ENCODE measurements at places on chromosomes 1 and 21.

- DNase-seq, result no peak
Measured at GRCh38 chr1:45079533-45079932, 67.5 kb downstream of the UROD start.

- peak; percentile 14 for DNase-seq
Measured at GRCh38 chr21:34029743-34030528, 43.4 kb upstream of the MRPS6 start.

GRCh38 chr1:64090436-64090835, 113.0 kb upstream of the UBE2U start:
- DNase-seq, result no peak

DNA sequence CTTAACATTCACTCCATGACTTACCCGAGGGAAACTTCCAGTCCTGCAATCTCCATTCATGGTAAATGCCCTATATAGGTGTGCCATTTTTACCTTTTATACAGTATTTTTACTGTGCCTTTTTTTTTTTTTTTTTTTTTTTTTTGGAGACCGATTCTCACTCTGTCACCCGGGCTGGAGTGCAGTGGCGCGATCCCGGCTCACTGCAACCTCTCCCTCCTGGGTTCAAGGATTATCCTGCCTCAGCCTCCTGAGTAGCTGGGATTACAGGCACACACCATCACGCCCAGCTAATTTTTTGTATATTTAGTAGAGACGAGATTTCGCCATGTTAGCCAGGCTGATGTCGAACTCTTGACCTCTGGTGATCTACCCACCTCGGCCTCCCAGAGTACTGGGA, 124.4 kb upstream of the PLPPR4 start:
- no peak for DNase-seq

DNA sequence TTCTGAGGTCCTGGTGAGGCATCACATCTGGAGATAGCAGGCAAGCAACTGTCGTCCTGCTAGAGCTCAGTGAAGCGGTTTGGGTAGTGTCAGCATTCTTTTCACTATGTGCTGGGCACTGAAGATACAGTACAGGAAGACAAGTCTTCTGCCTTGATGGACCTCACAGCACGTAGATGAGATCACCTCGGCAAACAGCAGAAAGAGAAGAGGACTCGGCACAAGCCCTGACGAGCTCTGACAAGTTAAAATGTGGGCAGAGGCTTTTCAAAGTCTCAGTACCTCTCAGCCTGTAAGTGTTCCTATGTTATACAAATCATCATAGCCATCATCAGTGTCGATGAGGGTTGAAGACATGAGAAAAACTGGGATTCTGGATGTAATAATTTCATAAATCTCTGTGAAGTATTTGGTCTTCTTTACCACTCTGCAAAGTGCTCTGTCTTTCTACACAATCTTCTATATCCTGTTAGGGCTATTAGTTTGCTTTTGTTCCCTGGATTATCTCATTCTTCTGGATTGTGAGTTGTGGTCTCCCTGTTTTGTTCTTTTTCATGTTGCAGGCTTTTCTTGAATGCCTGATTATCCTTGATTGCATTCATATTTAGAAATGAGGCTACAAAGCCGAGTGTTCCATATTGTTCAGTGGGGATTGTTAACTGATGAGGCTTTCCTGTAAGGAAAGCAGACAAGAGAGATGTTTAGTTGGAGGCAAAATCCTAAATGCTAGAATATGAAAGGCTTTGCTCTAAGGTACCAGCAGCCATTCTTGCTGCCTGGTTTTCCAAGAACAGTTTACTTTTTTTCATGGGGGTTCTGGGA, 24.2 kb downstream of the MAEL start:
- DNase-seq, result no peak

DNA sequence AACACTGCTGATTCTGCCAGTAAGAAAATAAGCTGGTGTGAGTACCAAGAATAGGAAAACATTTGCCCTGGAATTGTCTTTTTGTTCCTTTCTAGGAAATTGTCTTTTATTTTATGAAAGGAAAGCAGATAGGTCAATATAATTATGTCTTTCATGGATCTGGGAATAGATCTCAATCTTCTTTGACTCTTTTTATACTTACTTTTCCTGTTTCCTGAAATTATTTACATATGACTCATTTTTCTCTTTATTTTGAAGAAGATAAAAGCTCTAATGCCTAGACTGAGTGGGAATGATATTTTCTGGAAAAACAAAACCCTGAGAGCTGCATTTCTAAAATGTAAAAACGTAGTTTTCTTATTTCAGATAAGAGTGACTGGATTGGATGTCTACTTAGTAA, 100.1 kb downstream of the MAN1A2 start:
- DNase-seq, result no peak

DNA sequence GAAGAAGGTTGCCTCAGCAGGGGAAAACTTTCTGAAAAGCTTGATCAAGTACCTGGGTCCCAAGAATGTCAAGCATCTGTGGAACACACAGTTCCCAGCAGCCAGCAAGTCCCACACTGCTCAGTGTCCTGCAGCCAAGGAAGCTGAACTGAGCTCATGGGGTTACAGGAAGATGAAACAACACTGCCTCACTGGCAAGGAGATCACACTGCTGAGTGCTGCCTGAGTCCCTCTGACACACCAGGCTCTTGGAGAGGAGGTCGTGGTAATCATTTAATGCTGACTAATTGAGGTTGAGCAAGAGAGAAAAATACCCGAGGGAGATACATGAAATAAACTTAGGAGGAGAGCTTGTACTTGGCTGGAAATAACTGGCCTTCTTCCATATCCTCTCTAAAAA, 75.2 kb downstream of the MPZL1 start:
- DNase-seq, result no peak

DNA sequence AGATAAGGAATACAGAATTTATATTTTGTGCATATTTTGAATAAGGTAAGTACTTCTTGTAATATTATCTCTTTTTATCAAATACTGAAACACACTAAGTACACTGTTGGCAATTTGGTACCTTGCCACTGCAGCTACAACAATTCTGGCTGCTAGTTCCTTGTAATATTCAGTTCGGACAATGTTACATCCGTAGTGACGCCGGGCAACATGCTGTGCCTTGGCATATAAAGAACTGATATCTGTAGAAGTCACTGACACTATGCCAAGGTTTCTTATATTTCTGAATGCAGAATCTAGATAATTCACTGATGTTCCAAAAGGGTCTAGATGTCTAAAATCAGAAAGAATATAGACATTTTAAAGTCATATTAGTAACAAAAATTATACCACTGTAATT, 17.5 kb downstream of the TRMT1L start:
- no peak for DNase-seq

- DNase-seq, result no peak
Measured at GRCh38 chr1:90107990-90108389, 113.1 kb downstream of the ZNF326 start.

DNA sequence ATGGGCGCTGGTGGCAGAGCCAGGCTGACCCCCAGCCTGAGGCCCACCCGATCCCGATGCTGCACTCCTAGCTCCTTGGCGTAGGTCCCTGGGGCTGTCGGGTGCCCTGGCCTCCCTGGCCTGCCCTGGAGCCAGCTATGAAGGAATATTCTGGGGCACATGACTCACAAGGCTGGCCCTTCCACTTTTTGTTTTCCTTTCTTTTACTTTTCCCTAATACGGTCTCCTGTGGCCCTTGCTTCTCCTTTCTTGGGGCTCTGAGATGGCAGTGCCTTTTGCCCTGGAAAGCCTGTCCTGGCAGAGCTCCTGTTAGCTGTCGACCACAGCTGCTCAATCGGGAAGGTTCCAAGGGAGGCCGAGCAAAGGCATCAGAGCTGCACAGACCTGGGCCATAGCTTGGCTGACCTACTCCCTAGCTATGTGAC, 22.1 kb downstream of the ARHGEF10L start:
- no peak for DNase-seq

- DNase-seq, result no peak
Measured at GRCh38 chr1:33341190-33341589, 20.3 kb upstream of the A3GALT2 start.

GRCh38 chr1:70153739-70154138, 51.6 kb downstream of the LRRC40 start:
- no peak for DNase-seq

DNA sequence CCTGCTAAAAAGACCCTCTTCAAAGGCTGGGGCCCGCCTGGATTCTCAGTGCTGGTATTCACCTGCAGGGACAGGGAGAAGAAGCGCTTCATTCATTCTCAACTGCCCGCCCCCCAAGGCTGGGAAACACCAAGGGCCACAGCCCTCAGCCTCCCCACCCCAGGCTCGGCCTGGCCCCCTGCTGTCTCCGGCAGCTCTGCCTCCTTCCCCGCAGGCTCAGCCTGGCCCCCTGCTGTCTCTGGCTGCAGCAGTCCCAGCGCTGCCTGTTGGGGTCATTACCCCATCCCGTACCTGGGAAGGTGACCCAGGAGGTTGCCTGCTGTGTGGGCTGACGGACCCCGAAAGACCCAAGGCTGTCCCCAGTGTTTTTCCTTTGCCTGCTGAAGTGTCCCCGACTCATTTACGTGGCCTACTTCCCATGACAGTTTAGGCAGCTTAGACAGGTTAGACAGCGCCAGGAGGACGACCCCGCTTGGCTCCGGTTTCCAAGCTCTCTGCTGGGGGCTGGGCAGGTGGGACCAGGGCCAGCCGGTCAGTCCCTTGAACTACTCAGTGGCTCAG, 22.9 kb upstream of the CLSTN1 start:
- no peak for DNase-seq

GRCh38 chr1:70171512-70171911, 33.9 kb downstream of the LRRC40 start:
- DNase-seq, result no peak

DNA sequence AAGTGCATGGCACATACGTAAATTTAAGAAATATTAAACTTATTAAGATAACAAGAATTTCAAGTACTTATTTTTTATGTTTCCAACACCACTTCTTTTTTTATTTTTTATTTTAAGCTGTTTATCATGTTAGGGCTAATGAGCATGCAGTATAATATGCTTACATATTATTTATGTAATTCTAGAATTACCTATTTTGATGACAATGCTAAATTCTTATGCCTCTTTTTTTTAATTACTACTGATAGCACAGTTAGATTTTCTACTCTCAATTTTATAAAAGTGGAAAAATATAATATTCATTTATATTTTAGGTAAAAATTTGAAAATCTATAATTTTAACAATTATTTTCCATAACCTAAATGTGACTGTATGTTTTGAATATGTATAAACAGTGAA, 713.0 kb downstream of the MRPL39 start:
- no peak for DNase-seq

GRCh38 chr1:163670989-163671757, 349.4 kb downstream of the NUF2 start:
- no peak for DNase-seq

DNA sequence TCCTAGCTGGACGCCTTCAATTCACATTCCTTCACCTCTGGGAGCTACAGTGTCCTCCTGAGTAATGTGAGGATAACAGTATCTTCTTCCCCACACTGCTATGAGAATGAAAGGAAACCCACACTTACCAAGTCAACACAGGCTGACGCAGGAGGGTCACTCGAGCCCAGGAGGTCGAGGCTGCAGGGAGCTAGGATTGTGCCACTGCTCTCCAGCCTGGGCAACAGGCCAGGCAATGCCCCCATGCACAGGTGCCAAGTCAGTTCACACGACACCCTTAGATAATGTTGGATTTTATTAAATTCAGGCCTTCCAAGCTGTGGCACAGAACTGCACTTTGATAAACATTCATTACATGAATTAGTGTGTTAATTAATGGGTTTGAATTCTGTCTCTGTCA, 31.9 kb downstream of the MATN1 start:
- DNase-seq, result no peak

- DNase-seq, result no peak
Measured at GRCh38 chr1:22646384-22646783, 3.0 kb downstream of the C1QC start.

DNA sequence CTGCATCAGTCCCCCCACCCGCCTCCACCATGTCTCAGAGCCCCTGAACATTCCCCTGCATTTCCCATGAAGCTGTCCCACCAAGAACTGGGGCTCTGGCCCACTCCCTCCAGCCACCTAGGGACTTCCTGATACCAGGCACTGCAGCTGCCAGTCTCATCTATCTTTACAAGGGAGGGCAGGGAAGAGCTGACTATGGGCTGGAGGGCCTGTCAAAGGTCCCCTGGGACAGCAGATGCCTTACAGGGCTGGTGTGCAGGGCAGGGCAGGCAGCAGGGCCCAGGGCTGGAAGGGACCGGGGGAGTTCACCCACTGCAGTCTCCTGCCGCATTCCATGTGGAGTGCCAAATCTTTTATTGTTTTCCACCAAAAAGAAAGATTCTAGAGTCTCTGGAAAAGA, 17.6 kb downstream of the SHISA4 start:
- no peak for DNase-seq

GRCh38 chr1:164504749-164505148, 54.2 kb upstream of the PBX1 start:
- DNase-seq, result no peak

DNA sequence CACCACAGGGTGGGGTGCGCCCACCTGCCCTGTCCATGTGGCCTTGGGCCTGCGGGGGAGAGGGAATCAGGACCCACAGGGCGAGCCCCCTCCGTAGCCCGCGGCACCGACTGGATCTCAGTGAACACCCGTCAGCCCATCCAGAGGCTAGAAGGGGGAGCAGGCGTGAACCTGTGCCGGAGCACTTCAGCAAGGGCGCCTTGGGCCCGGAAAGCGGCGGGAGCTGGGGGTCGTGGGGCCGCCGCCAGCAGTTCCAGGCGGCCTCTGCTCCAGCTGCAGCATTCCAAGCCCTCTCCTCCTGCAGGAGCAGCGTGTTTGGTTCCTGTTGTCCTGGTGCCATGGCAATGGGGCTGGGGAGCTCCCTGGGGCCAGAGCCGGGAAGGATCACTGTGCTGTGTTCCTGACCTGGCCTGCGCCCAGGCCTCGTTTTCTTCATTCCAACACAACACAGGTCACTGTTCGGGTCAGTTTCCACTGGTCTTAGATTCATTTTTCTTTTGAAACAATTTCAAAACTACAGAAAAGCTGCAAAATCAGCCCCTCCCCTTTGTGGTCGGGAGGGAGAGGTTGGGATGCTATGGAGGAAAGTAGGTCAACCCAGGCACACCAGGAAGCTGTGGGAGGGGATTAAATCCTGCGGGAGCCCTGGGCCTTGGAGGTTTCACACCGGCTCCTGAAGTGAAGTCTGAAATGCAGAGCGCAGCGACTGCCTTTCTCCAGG, 18.8 kb downstream of the SLX9 start:
- DNase-seq, result no peak

DNA sequence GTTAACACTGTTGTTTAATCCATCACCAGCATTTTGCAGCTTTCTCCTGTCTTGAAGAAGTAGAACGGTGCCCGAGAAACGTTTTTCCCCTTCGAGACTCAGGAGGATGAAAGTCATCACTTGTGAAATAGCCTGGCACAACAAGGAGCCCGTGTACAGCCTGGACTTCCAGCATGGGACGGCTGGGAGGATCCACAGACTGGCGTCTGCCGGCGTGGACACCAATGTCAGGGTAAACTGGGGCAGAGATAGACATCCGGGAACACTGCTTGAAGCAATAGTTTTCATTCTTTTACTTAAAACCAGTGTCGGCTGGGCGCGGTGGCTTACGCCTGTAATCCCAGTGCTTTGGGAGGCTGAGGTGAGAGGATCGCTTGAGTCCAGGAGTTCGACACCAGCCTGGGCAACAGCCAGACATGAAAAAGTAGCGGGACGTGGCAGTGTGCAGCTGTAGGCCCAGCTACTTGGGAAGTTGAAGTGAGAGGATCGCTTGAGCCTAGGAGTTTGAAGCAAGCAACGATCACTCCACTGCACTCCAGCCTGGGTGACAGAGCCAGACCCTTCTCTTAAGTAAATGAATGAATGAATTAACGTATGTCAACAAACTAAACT, 945 bp downstream of the CHAF1B start:
- DNase-seq, result no peak

GRCh38 chr1:166145499-166145898, 21.3 kb downstream of the FAM78B start:
- DNase-seq, result no peak

All from SK-N-MC (cell line).